Activated CD8-positive, alpha-beta memory T cell treated with anti-CD3 and anti-CD28 coated beads for 1 hour (primary cell): ENCODE measurements at places on chromosomes 11 and 22.

DNA sequence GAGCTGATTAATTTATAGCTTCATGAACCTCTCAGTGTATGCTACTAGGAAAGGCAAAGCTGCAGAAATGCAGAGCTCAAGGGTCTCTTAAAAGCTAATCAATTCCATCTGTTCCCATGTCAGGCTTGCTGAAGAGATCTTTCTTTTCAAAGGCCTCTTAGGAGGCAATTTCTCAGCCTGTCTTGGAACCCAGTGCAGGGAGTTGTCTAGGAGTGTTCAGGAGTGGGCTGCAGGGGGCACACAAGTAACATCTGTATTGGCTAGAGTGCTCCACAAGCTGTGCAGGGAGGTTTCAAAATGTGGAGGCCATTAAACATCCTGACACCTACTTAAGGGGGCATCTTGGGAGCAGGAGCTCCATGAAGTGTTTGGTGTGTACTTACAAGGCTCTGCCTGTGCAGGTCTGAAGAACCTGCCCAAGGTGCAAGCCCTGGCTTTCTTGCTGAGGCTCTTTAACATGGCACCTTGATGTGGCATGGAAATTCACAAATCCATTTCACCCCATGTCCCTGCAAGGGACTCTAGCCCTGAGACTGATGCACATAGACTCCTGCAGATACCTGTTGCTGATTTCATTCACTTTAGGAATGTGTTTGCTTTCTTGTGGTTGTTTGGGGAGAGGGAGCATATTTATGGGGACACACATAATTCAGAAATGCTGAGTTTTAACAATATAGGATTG is 134.7 kb downstream of the ME3 start:
- no peak for DNase-seq

GRCh38 chr11:119470317-119471291 is 47.6 kb upstream of the THY1 start:
- DNase-seq, result no peak

DNA sequence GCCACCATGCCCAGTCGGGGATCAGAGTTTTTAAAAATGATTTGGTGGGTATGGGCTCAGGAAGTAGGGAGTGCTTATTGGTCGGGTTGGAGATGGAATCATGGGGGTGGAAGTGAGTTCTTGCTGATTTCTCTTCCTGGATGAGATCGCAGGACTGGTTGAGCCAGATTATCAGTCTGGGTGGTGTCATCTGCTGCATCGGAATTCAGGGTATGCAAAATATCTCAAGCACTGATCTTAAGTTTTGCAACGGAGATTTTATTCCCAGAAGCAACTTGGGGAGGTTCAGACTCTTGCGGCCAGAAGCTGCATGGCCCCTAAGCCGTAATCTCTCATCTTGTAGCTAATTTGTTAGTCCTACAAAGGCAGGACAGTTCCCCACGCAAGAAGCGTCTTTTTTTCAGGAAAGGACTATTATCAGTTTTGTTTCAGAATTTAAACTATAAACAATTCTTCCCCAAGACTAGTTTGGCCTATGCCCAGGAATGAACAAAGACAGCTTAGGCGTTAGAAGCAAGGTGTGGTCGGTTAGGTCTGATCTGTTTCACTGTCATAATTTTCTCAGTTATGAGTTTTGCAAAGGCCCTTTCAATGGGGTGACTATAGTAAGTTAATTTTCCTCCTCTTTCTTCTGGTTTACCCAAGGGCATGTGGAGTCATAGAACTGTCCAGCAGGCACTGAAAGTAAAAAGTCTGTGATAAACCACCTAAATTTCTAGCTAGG is 1.4 kb upstream of the PIWIL3 start:
- DNase-seq, result no peak

GRCh38 chr22:38623351-38623750 is 32.8 kb downstream of the FAM227A start:
- DNase-seq, result no peak

- peak; percentile 51 for DNase-seq
Measured at GRCh38 chr11:75577207-75577606, 15.2 kb downstream of the SERPINH1 start.

DNA sequence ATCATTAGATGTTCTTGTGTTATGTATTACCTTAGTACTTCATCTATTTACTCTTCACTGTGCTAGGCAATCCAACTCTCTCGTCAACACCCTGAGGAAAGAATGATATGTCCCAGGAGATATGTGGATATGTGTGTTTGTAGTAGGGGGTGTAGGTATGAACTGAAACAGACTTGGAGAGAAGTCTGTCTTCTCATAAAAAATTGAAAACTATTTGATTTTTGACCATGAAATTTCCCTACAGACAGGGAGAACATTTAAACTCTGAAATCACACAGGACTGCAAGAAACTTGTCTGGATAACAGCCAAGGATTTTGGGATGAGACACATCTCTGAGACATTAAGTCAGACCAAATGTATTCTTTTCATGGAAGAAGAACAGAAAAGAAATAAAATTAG is 967.0 kb upstream of the FAT3 start:
- no peak for DNase-seq

GRCh38 chr22:42915980-42916765 is 59.1 kb upstream of the ARFGAP3 start:
- no peak for DNase-seq

GRCh38 chr22:40966726-40967085 is 15.5 kb downstream of the RBX1 start:
- no peak for DNase-seq

GRCh38 chr11:129853518-129854231 is 38.0 kb downstream of the TMEM45B start:
- DNase-seq, result peak; percentile 5

DNA sequence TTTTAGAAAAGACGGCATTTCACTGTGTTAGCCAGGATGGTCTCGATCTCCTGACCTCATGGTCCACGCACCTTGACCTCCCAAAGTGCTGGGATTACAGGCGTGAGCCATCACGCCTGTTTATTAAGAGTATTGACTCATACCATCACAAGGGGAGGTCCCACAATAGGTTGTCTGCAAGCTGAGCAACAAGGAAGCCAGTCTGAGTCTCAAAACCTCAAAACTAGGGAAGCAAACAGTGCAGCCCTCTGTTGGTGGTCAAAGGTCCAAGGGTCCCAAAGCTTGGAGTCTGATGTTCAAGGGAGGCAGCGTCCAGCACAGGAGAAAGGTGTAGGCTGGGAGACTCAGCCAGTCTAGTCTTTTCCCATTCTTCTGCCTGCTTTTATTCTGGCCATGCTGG is 32.8 kb upstream of the LDLRAD3 start:
- no peak for DNase-seq

- no peak for DNase-seq
Measured at GRCh38 chr11:44483919-44484610, 81.4 kb upstream of the CD82 start.

- DNase-seq, result no peak
Measured at GRCh38 chr11:66684635-66685034, 6.9 kb upstream of the RBM4B start.

GRCh38 chr11:78395597-78395996 is 22.0 kb downstream of the GAB2 start:
- DNase-seq, result no peak

GRCh38 chr22:49726701-49727101 is 101.0 kb downstream of the BRD1 start:
- DNase-seq, result no peak

DNA sequence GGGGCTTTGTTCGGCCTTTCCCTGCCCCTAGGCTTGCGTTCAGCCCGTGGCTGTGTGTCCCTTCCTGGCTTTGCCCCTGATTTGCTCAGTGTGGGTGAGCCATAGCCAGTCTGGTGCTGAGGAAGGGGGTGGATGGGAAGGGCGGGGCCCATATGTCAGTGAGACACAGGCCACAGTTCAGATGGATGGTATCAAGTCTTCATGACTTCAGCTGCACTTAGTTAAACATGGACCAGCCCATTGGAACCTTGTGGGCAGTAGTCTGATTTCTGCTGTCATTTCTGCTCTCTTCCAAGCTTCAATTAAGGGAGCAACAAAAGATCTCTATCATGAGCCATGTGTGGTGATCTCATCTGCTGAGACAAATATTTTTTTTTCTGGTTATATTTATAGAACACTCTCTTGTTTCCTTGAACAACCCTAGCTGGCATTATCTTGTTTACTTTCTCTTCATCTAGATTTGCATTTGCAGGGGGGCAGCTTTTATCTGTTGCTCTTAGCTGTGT is 21.6 kb upstream of the PEX26 start:
- no peak for DNase-seq

GRCh38 chr11:19474954-19475721 is 234.4 kb upstream of the E2F8 start:
- DNase-seq, result no peak

- DNase-seq, result no peak
Measured at GRCh38 chr11:126409620-126409985, 54.1 kb downstream of the ST3GAL4 start.

DNA sequence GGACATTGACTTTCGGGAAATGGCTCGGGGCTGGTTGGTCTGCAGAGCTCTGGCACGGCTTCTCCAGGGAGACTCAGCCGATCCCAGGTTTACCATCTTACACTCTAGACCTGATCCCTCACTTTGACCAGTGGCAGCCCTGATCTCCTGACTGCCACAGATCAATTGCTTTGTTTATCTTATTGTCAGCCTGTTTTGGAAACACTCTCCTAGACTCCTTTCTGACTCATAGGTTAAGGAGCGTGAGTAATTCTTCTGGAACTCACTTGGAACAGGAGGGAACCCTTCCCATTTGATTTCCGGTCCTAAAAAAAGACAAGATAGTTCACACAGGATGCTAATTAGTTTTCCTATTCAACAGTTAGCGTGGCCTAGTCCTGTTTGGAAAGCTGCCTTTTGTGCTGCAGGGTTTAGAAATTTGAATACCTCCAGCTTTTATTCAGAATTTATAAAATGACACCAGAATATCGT is 16.0 kb upstream of the BMAL1 start:
- DNase-seq, result no peak

DNA sequence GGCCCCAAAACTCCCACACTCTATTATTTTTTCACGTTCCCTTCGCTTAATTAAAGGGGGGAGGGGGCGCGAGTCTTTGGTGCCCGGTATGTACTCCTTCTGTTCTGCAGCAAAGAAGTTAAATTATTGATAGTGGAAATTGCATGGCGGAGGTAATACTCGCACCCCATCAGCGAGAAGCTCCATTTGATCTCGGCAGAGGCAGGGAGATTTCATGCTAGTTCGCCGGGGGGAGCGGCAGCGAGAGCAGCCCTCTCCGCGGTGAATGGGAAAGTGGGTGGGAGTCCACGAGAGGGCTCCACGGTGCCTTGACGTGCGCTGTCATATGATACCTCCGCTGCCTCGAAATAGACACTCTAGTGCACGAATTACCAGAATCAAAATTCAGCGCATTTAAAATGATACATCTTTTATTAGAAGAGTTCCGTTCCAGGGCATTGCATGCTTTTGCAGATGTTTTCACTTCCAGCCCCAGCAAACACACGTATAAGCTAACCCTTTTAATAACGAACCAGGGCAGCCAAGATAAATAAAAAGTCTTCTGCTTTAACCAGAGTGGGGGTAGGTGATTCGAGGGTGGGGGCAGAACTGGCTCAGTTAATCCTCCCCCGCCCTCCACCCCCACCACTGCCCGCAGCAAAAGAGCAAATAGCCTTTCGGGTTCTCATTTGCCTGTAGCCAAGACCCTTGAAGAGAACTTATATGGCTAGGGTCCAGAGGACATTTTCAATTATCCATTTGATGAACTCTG is 1.3 kb upstream of the BDNF start:
- DNase-seq, result no peak

DNA sequence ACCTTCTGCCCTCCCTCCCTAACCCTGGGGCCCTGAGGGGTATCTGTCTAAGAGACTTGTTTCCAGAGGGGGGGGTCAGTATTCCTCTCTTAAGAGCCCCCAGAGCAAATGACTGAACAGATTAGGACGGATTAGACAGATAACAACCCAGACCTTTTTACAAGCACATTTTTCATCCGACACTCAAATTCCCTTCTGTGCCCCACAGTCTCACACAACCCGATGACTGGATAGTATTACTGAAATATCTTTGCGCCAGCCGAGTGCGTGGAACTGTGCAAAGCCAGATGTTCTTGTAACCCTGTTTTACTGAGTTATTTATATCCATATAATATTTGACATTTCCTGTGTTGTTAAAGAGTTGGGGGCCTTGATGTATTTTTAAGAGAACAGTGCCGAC is 30.9 kb upstream of the FLI1 start:
- no peak for DNase-seq

- no peak for DNase-seq
Measured at GRCh38 chr11:79070518-79070917, 370.3 kb downstream of the TENM4 start.

GRCh38 chr11:14101388-14101787 is 138.9 kb downstream of the SPON1 start:
- DNase-seq, result no peak

- DNase-seq, result no peak
Measured at GRCh38 chr11:19436932-19437331, 196.2 kb upstream of the E2F8 start.

- DNase-seq, result no peak
Measured at GRCh38 chr11:126034039-126034932, 28.4 kb downstream of the CDON start.

- no peak for DNase-seq
Measured at GRCh38 chr11:64092761-64093136, 57.0 kb downstream of the FLRT1 start.

- no peak for DNase-seq
Measured at GRCh38 chr11:86579406-86579731, 93.0 kb downstream of the ME3 start.

DNA sequence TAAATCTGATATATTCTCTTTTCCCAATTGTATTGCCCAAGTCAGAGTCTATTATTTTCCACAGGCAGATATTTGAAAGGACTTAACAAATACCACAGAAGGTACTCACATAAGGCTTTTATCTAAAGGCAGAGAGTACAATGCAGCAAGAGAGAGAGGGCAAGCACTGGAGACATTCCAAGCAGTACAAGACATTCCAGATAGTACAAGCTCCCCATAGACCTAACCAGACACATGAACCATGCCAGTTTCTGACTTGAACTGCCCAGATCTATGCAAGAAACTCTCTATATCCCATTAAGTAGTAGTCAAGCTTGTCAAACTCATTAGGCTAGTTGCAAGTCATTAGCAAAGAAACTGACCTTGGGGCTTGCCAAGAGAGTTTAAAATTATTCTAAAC is 11.2 kb upstream of the MS4A6E start:
- DNase-seq, result no peak

- DNase-seq, result no peak
Measured at GRCh38 chr11:86184728-86185380, 59.7 kb upstream of the EED start.

DNA sequence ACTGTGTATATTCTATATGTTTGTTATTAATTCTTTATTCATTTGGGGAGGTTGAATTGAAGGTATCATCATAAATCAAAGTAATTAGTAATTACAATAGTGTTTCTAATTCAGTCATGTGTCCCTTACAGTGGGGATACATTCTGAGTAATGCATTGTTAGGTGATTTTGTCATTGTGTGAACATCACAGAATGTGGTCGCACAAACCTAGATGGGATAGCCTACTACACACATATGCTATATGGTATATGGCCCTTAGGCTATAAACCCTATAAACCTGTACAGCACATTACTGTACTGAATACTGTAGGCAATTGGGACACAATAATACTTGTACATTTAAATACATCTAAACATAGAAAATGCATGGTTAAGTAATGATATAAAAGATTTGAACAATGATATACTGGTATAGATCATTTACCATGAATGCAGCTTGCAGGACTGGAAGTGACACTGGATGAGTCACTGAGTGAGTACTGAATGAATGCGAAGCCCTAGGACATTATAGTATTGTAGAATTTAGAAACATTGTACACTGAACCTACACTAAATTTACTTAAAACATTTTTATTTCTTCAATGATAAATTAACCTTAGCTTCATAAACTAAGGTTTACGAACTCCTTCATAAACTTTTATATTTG is 936.2 kb upstream of the CHORDC1 start:
- DNase-seq, result no peak
